ENCODE measurements at places on chromosomes 7 and 10. TPM values are rescaled to one million over a fixed set of nuclear protein-coding genes. Genes with fewer than 3 reads are reported as not detected.

Gene NODAL
- not detected for polyA plus RNA-seq

Gene PANK1
- 0.31 TPM for polyA plus RNA-seq

Gene STYXL1
- polyA plus RNA-seq, result 67.2 TPM

- no peak for DNase-seq
Measured at GRCh38 chr7:45413419-45413818, 160.7 kb upstream of the ADCY1 start.

DNA sequence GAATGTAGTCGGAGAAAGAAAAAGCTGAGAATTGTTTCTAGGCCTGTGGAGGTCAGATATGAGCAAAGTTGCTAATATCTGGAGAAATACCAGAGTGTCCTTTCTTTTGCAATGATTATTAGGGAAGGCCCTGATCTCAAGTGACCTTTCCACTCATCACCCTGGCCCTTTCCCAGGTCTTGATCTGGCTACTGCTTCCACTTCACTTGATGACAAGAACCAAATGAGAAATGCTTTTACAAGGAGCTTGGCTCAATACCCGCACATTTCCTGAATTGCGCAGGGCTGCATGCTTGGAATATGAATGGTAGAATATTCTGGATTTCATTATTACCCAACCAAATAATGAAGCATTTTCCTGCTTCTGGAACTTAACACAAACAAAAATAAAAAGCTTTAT is 104.6 kb downstream of the ITGB8 start:
- DNase-seq, result peak; percentile 78

DNA sequence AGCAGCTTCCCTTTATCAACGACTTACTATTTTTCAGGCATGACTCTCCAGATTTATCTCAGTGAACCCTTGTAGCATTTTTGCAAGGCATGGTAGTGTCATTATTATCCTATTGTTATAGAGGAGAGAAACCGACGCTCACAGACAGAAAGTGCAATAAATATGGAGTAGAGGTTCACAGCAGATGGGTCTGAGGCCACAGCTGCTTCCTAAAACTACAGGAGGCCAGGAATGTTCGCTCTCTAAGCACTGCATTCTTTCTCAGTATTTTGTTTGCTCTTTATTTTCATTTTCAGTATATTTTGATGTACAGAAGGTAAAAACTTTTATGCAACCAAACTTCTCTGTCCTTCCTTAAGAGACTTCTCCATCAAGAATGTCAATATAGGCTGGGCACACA is 4.5 kb upstream of the AEBP1 start:
- DNase-seq, result no peak

GRCh38 chr7:93119191-93119905 is 1.6 kb upstream of the SAMD9 start:
- no peak for DNase-seq

DNA sequence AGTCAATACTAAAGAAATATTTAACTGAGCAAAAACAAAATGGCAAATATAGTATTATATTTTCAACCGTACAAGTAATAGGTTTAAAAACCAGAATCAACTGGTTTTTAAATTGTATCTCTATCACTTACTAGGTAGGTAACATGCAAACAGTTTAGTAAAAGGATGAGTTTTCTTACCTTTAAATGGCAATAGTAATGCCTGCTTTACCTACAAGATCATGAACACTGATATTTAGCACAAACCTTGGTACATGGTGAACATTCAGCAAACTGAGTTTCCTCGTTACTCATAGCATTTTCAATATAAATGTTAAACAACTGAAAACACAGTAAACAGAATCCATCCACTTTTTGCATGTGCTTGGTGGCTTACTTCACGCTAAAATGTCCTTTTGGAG is 389.1 kb downstream of the PARD3 start:
- no peak for DNase-seq

GRCh38 chr10:132519382-132520176 is 18.0 kb upstream of the INPP5A start:
- no peak for DNase-seq
